HT1080 (cell line): ENCODE measurements at places on chromosomes 6 and 20. TPM values are rescaled to one million over a fixed set of nuclear protein-coding genes. Genes with fewer than 3 reads are reported as not detected.
A peak's percentile ranks its signal among the peaks of the same experiment; 100 is the strongest.

- no peak for DNase-seq
These were observed 388.1 kb downstream of the EPM2A start for GRCh38 chr6:145347216-145347615.

DNA sequence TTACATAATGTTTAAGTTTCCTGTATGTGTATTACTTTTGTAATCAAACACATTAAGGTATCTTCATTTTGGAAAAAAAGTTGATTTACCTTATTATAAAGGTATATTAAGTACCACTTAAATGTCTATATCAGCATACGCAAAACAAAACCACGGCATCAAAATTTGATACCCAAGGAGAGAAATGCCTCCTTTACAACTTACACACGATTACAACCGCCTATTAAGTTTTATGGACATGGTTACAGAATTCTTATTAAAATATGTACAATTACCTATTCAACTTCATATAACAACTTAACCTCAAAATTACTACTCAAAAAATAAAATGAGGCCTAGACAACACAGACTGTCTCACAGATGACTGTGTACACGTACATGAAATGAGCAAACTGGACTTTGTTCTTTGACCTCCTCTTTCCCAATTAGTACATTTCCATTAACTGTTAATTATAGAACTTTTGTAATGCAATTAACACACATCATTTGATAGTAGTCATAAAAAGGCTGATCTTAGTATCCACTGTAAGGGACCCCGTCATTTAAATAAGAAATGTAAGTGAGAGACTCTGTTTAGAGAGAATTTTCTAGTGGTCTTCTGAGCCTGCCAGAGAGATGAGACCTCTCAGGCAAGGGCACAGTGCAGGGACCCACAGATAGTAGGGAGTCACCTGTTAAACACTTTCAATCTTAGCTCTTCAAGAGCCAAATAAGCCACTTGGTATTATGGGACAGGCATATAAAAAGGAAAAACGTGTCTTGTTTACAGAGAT lies 2.5 kb downstream of the DIDO1 start:
- no peak for DNase-seq

Gene VNN1
- total RNA-seq, result 0.05 and 0.27 TPM in 2 replicates

DNA sequence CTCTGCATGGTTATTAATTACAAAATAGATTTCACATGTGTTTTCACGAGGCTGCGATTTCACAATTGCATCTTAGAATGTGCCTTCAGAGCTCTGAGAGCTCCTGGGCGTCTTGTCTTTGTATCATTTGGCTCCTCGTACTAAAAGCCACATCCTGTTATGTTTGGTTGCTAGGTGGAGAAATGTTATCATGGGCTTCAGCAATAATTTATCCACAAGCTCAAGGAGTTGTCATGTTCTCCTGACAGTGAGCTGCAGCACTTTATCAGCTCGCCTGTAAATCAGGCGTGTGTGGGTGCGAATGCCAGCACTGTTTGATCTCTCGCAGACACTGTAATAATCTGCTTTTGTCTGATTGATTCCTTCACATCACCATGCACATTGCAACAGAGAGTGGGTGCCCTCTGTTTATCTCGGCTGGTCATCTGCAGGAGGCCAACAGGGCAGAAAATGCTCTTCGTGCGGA lies 218.6 kb upstream of the ZFP64 start:
- peak; percentile 50 for DNase-seq

DNA sequence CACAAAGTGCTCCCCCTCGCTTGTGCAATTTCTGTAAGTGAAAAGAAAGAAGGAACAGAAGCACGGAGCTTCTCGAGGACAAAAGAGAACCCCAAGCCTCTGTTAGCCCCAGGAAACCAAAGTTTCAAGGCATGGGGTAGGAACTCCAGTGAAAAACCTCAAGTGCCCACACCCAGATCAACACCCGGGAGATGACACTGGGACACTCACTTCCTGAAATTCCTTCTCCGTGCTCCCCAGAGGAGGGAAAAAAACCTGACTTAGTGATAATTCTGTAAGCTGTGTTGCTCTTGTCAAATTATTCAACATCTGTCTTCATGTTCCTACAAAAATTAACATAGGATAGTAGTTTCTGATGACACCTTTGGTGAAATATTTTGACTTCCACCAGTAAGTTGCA lies 4.6 kb downstream of the MDGA1 start:
- no peak for DNase-seq

Gene SLC22A23
- 3.3 and 3.9 TPM in 2 replicates for total RNA-seq

GRCh38 chr6:4311976-4312860 lies 176.8 kb upstream of the ECI2 start:
- DNase-seq, result no peak

- DNase-seq, result no peak
These were observed 134.8 kb upstream of the TSHZ2 start for GRCh38 chr20:52837378-52837777.

GRCh38 chr20:23257848-23258746 lies 92.5 kb upstream of the NXT1 start:
- DNase-seq, result peak; percentile 95

DNA sequence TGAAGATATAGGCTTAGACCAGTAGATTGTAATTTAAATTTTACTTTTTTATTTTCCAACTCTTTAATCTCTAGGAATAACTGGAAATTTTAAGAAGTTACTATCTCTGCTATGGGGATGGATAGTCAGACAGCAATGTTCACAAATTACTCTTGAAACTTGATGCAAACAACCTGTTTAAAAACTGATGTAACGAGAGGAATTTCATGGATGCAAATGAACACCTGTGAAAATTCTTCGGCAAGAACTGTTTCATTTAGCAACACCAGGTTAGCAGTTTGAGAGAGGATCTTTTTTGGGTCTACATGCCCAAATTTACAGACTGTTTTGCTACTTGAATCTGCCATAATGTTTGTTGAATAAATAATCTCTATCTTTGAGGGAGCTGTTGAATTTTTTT lies 20.0 kb upstream of the RSPH3 start:
- DNase-seq, result no peak

- no peak for DNase-seq
These were observed 31.5 kb upstream of the TGM2 start for GRCh38 chr20:38196592-38196991.

Gene ADGB
- total RNA-seq, result not detected in 2 replicates

GRCh38 chr6:129586815-129587214 lies 123.2 kb downstream of the ARHGAP18 start:
- no peak for DNase-seq

- peak; percentile 84 for DNase-seq
These were observed 7.7 kb upstream of the KLHL31 start for GRCh38 chr6:53673162-53673727.

Gene NFKBIL1
- total RNA-seq, result 21.2 and 21.9 TPM in 2 replicates

Gene HSPA1L
- 0.73 and 1.3 TPM in 2 replicates for total RNA-seq

- no peak for DNase-seq
These were observed 46.0 kb upstream of the TOP1 start for GRCh38 chr20:40982415-40983145.

Gene F13A1
- total RNA-seq, result not detected in 2 replicates

DNA sequence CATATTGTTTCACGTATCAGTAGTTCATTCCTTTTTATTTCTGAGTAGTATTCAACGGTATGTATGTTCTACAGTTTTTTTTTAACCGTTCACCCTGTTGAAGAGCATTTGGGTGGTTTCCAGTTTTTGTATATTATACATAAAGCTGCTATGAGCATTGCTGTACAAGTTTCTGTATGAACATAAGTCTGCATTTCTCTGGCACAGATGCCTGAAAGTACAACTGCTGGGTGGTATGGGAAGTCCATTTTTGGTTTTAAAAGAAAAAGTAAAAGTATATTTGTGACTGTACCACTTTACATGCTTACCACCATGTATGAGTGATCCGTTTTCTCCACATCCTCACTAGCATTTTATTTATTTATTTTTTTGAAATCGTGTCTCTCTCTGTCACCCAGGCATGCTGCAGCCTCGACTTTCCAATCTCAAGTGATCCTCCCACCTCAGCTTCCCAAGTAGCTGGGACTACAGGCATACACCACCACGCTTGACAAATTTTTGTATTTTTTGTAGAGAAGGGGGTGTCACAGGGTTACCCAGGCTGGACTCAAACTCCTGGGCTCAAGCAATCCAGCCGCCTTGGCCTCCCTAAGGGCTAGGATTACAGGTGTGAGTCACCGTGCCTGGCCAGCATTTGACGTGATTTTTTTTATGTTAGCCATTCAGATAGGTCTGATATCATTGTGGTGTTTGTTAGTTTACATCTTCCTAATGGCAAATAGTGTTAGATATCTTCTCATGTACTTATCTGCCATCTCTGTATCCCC lies 11.0 kb upstream of the SIM1 start:
- peak; percentile 57 for DNase-seq

- DNase-seq, result no peak
These were observed 130.8 kb downstream of the TAF4 start for GRCh38 chr20:61934716-61935530.

GRCh38 chr20:39810309-39810708 lies 848.2 kb downstream of the DHX35 start:
- DNase-seq, result no peak

Gene PHACTR1
- 3.4 and 7.8 TPM in 2 replicates for total RNA-seq

DNA sequence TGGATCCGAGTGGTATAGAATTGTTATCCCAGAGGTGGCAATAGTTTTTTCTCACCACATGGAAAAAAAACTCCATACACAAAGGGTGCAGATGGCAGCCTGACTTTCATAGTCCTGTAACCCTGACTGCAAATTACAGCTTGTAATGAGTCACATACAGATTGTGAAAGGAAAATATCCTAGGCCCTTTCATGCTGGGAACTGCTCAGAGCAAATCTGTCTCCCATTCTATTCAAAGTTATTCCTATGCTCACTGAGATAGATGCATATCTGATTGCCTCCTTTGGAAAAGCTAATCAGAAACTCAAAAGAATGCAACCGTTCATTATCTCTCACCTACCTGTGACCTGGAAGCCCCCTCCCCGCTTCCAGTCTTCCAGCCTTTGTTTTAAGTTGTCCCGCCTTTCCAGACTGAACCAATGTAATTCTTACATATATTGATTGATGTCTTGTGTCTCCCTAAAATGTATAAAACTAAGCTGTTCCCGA lies 108.7 kb upstream of the MAP3K4 start:
- peak; percentile 24 for DNase-seq

DNA sequence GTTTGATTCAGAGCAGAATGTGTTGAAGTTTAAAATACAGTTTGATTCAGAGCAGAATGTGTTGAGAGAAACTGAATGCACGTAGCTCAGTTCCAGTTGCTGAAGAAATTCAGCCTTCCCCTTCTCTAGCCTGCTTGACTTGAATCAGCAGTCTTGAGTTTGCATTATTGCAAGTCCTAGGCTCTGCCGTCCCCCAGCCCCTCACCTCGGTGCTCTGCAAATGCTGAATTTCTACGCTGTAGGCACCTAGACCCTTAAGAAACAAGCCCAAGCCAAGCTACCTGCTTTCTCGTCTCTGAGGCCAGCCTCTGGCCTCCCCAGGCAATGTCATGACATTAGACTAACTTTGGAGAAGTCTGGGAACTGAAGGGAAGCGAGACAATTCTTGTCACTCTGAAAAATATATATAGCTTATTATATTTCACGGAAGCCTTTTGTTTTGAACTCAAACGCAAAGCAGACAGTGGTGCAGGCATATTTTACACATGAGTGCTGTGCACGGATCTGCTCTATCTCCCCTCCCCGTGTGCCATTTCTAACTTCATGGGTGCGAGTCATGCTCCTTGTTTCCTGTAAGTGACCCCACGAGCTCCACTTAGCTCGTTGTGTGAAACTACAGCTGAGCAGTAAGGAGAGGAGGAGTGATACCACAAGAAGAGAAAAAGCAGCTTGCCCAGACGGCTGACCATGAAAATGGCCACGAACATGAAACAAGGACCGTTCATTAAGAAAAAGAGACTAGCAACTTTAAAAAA lies 71.4 kb upstream of the DUSP22 start:
- peak; percentile 32 for DNase-seq

- no peak for DNase-seq
These were observed 33.6 kb upstream of the HSF2 start for GRCh38 chr6:122365775-122366403.

Gene LTA
- total RNA-seq, result not detected in 2 replicates

Gene HLA-DRB1
- total RNA-seq, result not detected in 2 replicates

Gene EMILIN3
- total RNA-seq, result not detected in 2 replicates
